ENCODE measurements at places on chromosomes 6 and 20.

DNA sequence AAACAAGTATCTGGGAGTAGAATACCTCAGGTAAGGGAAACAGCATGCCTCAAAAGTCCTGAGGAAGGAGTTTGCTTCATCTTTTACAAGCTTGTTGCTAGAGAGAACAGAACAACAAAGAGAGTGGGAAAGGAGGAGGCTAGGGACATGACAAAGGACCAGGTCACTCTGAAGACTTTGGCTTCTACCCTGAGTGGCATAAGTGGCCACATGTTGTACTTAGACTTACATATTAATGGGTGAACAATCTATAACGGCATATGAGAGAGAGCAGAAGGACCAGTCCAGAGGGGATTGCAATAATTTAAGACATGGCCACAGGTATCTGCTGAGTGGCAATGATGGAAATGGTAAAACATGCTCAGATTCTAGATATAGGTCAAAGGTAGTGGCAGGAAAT lies 668.3 kb upstream of the ADGRB3 start:
- DNase-seq = no peak

DNA sequence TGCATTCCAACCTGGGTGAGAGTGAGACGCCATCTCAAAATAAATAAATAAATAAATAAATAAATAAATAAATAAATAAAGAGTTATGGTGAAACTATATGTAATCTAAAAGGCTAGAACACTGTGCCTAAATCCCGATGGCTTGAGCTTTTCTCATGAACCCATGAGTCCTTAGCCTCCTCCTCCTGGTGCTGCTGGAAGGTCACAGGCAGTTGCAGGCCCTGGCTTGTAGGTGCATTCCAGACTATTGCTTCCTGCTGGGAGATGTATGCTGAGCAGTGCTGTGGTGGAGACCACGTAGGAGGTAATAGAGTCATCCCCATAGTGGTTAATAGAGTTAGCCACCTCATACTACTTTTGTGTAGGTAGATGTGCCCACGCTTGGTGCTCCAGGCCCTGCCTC lies 12.5 kb downstream of the PTK7 start:
- DNase-seq = no peak

GRCh38 chr6:166251211-166251610 lies 57.0 kb downstream of the PRR18 start:
- DNase-seq = no peak

- DNase-seq = no peak
These were observed 255.6 kb downstream of the ERMARD start for GRCh38 chr6:170006900-170007467.

DNA sequence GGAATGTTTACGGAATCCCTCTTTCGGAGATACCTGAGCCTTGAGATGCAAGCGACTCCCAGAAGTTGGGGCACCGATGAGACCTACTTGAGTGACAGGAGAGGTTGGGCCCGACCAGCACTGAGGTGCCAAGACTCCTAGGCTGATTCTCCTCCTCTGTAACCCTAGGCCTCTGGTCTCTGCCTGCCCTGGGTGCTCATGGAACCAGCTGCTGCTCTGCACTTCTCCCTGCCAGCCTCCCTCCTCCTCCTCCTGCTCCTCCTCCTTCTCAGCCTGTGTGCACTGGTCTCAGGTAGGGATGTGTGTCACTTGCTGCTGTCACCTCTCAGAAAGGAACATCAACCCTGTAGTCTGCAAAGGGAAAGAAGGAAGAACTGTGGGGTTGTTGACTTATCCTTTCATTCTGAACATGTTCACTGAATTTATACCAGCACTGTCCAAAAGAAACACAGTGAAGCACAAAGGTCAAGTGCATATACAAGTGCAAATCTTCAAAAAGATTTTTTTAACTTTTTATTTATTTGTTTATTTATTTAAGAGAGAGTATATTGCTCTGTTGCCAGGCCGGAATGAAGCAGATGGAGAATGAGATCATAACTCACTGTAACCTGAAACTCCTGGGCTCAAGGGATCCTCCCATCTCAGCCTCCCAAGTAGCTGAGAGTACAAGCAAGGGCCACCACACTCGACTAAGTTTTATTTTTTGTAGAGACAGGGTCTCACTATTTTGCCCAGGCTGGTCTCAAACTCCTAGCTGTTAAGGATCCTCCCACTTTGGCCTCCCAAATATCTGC lies 913 bp downstream of the BTN2A2 start:
- no peak for DNase-seq

DNA sequence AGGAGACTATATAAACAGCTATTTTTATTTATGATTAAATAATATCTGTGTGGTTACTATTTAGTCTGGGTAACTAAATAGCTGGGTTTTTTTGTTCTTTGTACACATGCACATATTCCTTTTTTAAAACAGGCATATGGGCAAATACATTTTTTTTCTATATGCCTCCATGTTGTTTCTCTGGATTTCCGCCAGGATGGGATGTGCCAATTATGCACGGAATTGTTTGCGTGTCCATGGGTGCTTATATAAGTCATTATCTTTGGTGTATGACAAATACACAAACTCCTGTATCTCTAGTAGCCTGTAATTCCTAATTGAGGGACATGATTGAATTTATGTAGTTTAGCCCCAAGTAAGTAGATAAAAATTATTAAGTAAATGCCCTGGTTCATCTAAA lies 226.9 kb downstream of the BCKDHB start:
- DNase-seq = no peak

DNA sequence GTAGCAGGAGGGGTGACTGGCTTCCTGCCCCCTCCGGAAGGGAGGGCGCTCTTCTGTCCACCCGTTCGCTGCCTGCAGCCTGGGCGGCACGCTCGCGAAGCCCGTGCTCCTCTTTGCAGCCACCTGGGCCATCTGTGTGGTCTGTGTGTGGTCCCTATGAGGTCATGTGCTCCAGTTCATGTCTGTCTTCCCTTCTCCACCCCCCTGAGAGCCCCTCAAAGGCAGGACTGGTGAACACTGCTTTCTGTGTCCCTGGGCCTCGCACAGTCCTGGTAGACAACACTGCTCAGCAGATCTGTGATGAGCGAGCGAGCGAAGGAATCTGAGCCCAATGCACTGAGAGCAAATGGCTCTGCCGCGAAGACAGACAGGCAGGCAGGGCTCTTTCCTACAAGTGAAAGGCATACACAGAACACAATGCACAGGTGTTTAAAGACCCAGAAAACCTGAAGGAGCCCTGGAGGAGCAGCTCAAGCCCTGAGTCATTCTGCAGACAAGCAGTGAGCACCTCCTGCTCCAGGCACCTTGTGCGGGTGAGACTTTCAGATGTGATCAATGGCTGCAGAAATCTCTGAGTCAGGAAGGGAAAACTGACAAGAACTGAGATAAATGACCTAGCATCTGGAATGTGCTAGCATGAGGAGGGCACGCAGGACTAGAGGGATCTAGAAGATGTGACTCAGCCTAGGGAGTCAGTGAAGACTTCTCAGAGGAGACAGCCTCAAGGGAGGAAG lies 27.1 kb downstream of the PPP1R3G start:
- DNase-seq = no peak

- no peak for DNase-seq
These were observed 3.7 kb upstream of the SIRPA start for GRCh38 chr20:1891263-1892118.

GRCh38 chr20:33443512-33444239 lies at the start of gene SNTA1:
Gene SNTA1 (minus strand): TSS chr20:33443763. CDS start chr20:33443620, 143 bp downstream.
- DNase-seq = peak; percentile 80

DNA sequence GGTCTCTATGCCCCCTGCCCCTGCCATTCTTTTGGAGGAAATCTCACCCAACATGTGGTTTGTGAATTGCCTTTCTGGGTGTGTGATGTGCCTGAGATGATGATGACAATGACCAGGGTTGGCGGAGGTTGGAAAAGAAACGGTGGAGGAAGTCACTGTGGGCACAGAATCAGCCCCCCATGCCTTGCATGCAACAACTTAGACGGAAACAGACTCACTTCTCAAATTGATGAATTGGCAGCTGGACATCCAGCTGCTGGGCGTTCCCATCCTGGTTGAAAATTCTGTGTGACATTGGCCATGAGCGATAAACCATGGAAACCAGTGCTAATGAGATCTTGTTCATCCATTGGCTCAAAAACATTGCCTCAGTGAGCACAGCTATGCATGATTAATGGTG lies 95.8 kb upstream of the LY86 start:
- DNase-seq = no peak

DNA sequence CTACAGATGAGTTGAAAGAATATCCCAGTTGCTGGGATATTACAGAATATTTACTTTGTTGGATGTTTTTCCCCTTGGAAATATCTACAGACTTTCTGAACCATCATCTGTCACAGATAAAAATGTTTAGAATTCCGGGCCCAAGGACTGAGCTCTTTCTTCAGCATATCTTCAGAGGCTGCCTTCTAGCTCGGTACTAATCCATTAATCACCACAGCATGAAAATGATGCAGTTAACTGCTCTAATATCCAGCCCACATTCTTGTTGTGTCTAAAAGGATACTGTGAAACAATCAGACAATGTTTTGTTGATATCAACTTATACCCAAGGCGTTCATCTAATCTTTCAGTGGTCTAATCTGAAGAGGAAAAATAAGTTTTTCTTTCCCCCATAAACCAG lies 247.4 kb downstream of the TBC1D32 start:
- DNase-seq = no peak

DNA sequence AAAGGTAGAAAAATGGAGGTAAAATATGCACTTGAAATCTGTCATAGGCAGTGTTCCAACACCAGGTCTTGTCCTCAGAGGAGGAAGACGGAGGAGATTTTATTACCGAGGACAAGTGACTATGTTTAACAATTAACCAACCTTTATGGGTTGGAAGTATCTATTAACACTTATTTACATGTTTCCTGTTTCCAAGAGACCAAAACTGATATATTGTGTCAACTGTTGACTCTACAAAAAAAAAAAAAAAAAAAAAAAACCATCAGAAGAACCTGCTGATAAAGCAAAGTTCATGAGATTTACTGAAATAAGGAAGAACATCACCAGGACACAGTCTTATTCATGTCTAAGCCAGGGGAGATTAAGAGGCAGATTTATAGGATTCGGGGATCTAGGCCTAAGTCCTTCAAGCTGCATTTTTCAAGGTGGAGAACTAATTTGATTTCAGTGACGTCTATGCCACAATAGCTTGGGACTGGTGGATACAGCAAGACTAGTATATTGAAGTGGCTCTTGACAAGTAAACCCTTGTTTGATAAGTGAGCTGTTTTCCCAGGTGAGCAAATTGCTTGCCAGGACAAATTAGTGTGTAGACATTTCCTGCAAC lies 126.6 kb upstream of the NAA20 start:
- DNase-seq = no peak

DNA sequence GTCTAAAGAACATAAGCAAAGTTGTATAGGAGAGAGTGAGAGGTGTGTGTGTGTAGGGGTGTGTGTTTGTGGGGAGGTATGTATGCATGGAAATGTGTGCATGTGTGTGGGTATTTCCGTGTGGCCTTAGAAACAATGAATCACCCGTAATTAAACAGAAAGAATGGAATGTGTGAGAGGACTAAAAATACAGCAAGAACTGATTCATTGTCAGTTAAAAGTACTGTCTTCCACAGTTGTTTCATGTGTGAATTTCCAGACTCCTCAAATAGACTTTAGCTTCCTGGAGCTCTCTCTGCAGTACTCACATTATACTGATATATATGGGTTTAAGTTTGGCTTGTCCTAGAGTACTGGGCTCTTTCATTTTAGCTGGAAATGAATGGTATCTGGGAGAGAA lies 145.7 kb downstream of the RIMS1 start:
- DNase-seq = no peak

GRCh38 chr6:39217177-39217864 lies 12.0 kb downstream of the KCNK5 start:
- DNase-seq = no peak

DNA sequence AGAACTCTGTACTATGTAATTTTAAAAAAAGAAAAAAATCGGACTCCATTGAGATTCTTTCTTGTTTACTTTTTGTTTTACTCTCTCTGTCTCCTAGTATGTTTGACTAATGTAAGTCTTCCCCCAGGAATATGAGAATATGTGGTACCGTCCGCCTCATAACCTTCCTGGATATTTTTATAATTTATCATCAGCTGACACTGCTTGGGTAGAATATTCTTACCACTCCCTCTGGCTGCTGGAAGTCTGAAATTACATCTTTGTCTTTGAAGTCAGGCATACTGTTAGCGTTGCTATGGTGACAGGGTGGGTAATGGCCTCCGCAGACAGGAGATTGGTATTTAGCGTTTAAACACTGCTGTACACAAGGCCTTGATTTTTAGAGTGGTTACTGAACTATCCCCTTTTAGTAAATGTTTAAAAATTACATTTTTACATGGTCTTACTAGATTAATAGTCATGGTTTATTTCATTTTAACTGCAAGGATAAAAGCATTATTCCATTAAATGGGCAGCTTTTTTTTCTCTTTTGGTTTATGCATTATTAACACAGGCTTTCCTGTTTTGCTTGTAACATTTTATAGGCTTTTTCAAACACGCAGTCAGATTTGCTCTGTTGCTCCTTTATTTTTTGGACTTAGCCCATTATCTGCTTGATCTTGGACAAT lies 176.4 kb downstream of the ARID1B start:
- DNase-seq = no peak

GRCh38 chr6:138078491-138078890 lies 28.7 kb downstream of the PERP start:
- no peak for DNase-seq

GRCh38 chr6:169865346-169866139 lies 114.1 kb downstream of the ERMARD start:
- no peak for DNase-seq

GRCh38 chr6:149118737-149119653 lies 198.5 kb upstream of the TAB2 start:
- DNase-seq = no peak

GRCh38 chr20:38897267-38897666 lies 28.9 kb upstream of the FAM83D start:
- no peak for DNase-seq

GRCh38 chr6:55713436-55713835 lies 134.4 kb upstream of the HMGCLL1 start:
- no peak for DNase-seq

DNA sequence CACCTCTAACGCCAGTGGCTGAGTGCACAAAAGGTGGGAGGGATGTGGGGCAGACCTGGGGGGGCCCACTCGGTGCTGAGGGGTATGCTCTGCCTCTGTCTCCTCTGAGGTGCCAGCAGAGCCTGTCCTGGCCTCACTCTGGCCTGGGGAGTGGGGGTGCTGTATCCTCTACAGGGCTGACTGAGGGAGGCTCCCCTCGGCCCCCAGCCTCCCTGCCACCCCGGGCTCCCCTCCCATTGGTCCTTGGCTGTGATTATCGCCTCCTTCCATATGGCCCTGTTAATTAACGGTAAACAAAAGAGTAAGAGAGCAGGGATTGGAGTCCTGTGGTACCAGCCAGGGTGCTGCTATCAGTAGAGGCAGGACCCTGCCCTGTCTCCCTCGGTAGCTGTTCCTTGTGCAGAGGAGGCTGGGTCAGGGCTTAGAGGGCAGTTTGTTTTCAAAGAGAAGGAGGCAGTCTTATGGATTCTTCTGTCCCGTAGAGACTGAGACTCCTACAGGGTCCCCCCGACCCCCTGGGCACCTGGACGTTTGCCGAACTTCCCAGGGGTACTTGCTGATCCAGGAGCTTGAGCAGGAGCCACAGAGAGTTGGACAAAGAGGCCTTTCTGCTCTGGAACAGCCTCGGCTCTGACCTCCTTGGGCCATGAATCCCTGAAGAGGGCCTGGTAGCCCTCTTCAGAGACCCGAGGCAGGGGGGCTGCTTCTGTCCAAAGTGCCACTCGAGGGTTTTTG lies 1.8 kb downstream of the MYT1 start:
- no peak for DNase-seq

- DNase-seq = no peak
These were observed 62.4 kb downstream of the ARID1B start for GRCh38 chr6:156839591-156840001.

GRCh38 chr20:47490795-47491194 lies 10.9 kb upstream of the NCOA3 start:
- no peak for DNase-seq
